ENCODE measurements at places on chromosomes 1 and 21. TPM values are rescaled to one million over a fixed set of nuclear protein-coding genes. Genes with fewer than 3 reads are reported as not detected.

The ASPM gene
- total RNA-seq: 0.83 TPM

The TNFRSF8 gene
- total RNA-seq: 0.61 TPM

The TRIM63 gene
- total RNA-seq: not detected

The MANEAL gene
- total RNA-seq: 7.3 TPM

The KRTAP21-2 gene
- total RNA-seq: not detected
